A549 treated with dexamethasone at 1 μM for 4 hours (cell line): ENCODE measurements at places on chromosomes 2 and 18. TPM values are rescaled to one million over a fixed set of nuclear protein-coding genes. Genes with fewer than 3 reads are reported as not detected.

The SLC30A3 gene
- 1.8 to 3.4 TPM (median 3.3 TPM) in 5 replicates for total RNA-seq

The PDE11A gene
- 0.21 to 0.52 TPM (median 0.42 TPM) in 5 replicates for total RNA-seq

The C2orf69 gene
- total RNA-seq, result 6.5 to 8.6 TPM (median 7.1 TPM) in 5 replicates

The ZEB2 gene
- 6.1 to 11.3 TPM (median 9.8 TPM) in 5 replicates for total RNA-seq

The NT5C1B gene
- total RNA-seq, result not detected in 5 replicates

The CRACDL gene
- total RNA-seq, result 2.7 to 6.0 TPM (median 4.7 TPM) in 5 replicates
